ENCODE measurements at places on chromosomes 3 and 15. TPM values are rescaled to one million over a fixed set of nuclear protein-coding genes. Genes with fewer than 3 reads are reported as not detected.

The POPDC2 gene
- not detected for total RNA-seq

The NTRK3 gene
- 5.4 TPM for total RNA-seq

DNA sequence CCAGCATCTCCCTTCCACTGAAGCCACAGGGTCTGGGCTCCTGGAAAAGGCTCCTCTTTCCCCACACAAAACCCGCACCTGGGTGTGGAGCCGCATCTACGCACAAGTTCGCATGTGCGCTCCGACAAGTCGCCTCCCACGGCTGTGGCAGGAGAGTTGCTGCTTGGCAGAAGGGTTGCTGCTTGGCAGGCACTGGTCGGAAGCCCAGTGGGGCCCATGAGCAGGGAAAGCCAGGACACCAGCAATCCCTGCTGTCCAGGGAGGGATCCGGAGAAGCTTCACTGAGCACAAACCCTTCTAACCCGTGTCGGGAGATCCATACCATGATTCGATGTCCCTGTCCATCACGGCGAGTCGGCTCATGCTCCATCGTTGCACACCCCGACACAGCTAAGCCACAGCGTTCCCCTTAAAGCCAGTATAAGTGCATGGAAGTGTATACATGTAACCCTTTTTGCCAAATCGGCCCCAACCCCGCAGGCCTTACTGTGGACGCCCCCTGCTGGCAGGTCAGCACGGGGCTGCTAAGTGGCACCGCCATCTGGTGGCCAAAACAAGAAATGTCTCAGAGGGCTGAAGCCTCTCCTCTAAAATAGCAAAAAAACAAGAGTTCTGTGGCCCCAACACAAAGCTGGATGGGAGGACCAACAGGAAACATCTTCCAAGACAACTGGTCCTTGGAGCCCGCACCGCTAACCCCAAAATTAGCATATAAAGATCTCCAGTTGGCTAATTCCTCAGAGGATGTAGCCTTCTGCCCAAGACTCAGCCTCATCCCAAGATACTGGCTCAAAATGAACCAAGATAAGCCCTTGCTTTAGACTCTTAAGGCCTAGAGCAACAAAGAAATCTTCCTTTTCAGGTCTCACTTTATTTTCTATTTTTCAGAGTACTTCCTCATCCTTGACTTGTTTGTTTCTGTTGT lies 8.3 kb downstream of the ANKRD63 start:
- H3K4me1 ChIP-seq = peaks cover 14% of the 10 kb centered on the region
- H3K4me3 ChIP-seq = no peak overlapping the region
- peaks cover 14% of the 10 kb centered on the region for H3K27me3 ChIP-seq
- H3K36me3 ChIP-seq = no peaks in the 10 kb centered on the region
- DNase-seq = peak; percentile 96

The SRGAP3 gene
- total RNA-seq = 8.6 TPM

DNA sequence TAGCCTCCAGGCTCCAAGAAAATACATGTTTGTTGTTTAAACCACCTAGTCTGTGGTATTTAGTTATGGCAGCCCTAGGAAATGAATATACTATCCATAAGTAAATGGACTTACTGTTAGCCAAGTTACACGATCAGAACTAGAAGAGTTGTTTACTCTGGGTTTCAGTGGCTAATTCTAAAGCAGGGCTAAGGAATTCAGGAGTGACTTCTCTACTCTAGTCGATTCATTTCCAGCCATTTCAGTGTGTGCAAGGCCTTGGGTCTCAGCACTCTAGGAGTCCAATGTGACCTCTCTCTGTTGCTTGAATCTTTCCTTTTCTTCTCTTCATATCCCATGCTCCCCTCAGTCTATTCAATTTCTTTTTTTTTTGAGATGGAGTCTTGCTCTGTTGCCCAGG lies 66.7 kb downstream of the BHLHE40 start:
- H3K36me3 ChIP-seq = no peaks in the 10 kb centered on the region
- H3K27me3 ChIP-seq = no peaks in the 10 kb centered on the region
- H3K4me3 ChIP-seq = no peak overlapping the region
- H3K4me1 ChIP-seq = no peaks in the 10 kb centered on the region

The NR2E3 gene
- total RNA-seq = 0.62 TPM

DNA sequence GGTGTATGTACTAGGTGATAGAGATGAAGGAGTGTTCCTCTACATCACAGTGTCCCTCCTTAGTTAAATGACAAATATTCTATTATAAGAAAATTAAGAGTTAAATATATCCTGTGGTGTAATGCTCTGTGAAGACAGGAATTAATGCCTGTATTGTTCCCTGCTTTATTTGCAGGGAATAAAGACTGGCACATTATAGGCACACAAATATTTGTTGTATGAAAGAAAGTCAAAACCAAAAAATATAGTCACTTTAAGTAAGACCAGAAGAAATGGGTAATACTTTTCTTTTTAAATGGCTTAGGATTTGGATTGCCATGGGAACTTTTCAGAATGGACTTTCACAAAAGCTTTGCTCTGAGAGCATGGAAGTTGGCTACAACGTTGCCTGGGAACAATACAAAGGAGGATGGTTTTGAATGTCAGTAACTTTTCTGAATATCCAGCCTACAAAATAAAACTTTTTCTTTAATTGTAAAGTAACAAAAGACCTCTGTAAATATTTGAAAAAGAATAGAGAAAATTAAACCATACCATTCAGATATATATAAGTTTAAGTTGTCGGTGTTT lies 158.0 kb upstream of the P2RY1 start:
- H3K36me3 ChIP-seq = no peaks in the 10 kb centered on the region
- H3K27ac ChIP-seq = no peak overlapping the region
- DNase-seq = no peak
- H3K4me1 ChIP-seq = no peaks in the 10 kb centered on the region
- no peak overlapping the region for H3K4me3 ChIP-seq

The NT5DC2 gene
- 287 TPM for total RNA-seq

DNA sequence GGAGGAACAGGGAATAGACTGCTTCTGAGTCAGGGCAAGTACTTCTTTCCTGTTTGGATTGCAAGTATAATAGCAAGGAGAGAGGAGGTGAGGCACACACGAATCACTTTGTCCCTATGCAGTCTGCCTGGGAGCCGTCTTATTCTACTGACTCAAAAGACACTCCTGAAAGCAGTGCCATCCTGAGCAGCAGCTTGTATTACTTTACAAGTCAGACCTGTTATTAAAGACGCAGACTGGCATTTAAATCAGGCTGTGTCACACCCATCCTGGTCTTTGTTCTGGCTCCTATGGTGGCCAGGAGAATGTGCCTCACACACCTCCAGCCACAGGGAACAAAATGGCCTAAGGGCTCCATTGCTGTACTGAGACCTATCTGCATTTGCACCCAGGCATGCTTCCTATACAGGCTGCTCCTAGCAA lies 17.9 kb upstream of the SQOR start:
- H3K27me3 ChIP-seq = no peaks in the 10 kb centered on the region
- H3K27ac ChIP-seq = no peak overlapping the region
- H3K4me3 ChIP-seq = no peak overlapping the region
- no peaks in the 10 kb centered on the region for H3K36me3 ChIP-seq

GRCh38 chr15:66855041-66855440 lies 153.0 kb downstream of the SMAD6 start:
- H3K4me1 ChIP-seq = no peaks in the 10 kb centered on the region
- no peaks in the 10 kb centered on the region for H3K36me3 ChIP-seq
- H3K27ac ChIP-seq = no peak overlapping the region
- no peak overlapping the region for H3K4me3 ChIP-seq
- no peak for DNase-seq
- H3K27me3 ChIP-seq = peaks cover 7% of the 10 kb centered on the region

The SEMA3G gene
- 2.5 TPM for total RNA-seq

DNA sequence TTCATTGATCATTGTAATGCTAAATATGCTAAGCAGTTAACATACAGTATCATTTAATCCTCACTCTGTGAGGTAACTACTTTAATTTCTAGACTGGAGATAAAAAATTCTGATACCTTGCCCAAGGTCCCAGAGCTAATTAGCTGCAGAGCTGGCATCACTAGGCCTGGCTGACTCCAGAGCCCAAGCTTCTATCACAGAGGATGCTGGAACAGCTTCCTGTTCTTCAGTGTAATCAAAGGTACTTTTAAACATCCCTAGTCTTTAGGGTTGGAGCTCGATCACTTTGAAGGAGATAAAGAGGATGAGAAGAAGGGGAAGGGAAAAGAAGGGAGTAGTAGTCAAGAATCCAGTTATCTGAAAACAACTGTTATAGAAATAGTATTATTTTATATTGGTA lies 37.1 kb upstream of the BOC start:
- DNase-seq = no peak
- H3K27ac ChIP-seq = no peak overlapping the region
- no peaks in the 10 kb centered on the region for H3K36me3 ChIP-seq
- peaks cover 18% of the 10 kb centered on the region for H3K4me1 ChIP-seq
- H3K4me3 ChIP-seq = no peak overlapping the region
- no peaks in the 10 kb centered on the region for H3K27me3 ChIP-seq

- no peak overlapping the region for H3K27ac ChIP-seq
- H3K4me1 ChIP-seq = peaks cover 4% of the 10 kb centered on the region
- H3K36me3 ChIP-seq = no peaks in the 10 kb centered on the region
- H3K4me3 ChIP-seq = peak overlapping the region; percentile 51
- no peak for DNase-seq
These were observed 540 bp upstream of the ADAMTS7 start for GRCh38 chr15:78811825-78812183.

The VIPR1 gene
- total RNA-seq = 13.9 TPM

The SLC25A26 gene
- total RNA-seq = 40.2 TPM

DNA sequence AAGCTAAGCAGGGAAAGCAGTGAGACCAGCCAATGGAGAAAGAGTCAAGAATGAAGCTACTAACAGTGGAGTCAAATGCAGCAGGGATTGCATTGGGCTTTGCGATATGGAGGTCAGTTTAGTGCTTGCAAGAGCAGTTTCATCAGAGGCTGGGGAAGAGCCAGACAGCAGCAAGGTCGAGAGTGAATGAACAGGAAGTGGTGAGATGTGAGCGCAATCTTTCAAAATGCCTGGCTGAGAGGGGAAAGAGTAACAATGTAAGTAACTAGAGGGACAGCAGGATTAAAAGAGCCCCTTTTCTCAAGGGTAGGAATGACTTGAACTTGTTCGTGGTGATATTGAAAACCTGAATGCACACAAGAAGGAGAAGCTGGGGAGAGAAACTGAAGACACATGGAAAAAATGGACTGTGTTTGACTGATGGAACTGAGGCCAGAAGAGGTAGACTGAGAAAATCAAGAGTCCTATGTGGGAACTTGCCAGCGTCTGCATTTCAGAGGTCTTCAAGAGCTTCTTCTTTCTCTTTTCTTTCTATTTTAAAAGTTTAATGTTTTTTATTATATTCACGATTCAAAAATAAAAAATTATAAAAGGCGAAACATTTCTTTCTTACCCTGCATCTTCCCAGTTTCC lies 30.6 kb upstream of the GPR160 start:
- H3K4me3 ChIP-seq = no peak overlapping the region
- H3K27me3 ChIP-seq = no peaks in the 10 kb centered on the region
- H3K36me3 ChIP-seq = no peaks in the 10 kb centered on the region

The TTLL13 gene
- not detected for total RNA-seq

DNA sequence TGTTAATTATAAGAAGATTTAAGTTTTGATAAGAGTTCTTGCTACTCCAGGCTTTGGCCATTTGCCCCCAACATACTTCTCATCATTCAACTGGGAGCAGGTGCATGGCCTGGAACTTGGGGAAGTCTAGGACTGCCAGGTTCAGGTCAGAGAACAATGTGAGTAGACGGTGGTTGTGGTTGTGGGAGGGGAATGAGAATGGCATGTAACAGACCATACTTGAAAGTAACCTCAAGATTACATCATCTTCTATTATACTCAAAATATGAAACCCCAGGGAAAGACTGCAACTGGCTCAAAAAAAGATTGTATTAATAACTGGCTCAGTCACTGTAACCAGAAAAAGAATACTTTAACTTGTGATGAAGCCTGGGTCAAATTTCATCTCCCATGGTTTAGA lies 364.9 kb upstream of the DPPA4 start:
- H3K4me1 ChIP-seq = no peaks in the 10 kb centered on the region
- no peaks in the 10 kb centered on the region for H3K27me3 ChIP-seq
- H3K27ac ChIP-seq = no peak overlapping the region
- no peaks in the 10 kb centered on the region for H3K36me3 ChIP-seq
- no peak overlapping the region for H3K4me3 ChIP-seq
- DNase-seq = no peak

GRCh38 chr3:119417771-119418512 lies 45.5 kb downstream of the TMEM39A start:
- H3K36me3 ChIP-seq = no peaks in the 10 kb centered on the region
- no peak overlapping the region for H3K4me3 ChIP-seq
- H3K4me1 ChIP-seq = no peaks in the 10 kb centered on the region
- H3K27ac ChIP-seq = no peak overlapping the region
- no peak for DNase-seq
- no peaks in the 10 kb centered on the region for H3K27me3 ChIP-seq

DNA sequence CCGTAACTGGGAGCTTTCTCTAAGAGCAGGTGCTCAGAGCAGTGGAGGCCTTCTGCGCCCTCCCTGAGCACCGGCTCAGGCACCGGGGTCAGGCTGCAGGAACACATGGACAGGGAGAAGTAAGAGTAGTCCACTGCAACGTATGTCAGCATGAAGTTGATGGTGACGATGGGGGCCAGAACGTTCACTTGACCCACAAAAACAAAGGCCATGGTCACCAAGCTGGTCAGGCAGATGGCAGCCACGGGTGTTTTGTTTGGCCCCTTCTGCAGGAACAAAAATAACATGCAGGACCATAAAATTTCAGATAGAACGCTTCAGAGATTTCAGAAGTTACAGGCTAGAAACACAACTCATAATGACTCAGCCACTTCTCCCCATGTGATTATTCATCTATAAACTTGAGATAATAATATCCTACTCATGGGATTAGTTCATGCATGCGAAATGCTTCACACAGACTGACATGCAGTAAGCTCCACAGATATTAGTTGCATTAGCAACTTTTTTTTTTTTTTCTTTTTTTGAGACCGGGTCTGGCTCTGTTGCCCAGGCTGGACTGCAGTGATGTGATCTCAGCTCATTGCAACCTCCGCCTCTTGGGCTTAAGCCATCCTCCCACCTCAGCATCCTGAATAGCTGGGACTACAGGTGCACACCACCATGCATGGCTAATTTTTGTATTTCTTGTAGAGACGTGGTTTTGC lies 52.2 kb upstream of the HEG1 start:
- H3K27ac ChIP-seq = no peak overlapping the region
- no peaks in the 10 kb centered on the region for H3K27me3 ChIP-seq
- H3K36me3 ChIP-seq = no peaks in the 10 kb centered on the region
- no peak for DNase-seq
- H3K4me3 ChIP-seq = no peak overlapping the region

DNA sequence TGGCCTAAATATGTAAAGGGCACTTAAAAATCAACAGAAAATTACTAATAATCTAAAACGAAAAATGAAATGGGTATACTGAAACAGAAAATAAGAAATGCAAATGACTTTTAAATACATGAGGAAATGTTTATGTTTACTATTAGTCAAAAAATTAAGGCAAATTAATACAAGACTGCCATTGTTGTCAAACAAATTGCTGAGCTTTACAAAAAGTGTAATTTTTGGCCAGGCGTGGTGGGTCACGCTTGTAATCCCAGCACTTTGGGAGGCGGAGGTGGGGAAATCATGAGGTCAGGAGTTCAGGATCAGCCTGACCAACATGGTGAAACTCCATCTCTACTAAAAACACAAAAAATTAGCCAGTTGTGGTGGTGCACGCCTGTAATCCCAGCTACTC lies 343.9 kb upstream of the SGO1 start:
- no peaks in the 10 kb centered on the region for H3K27me3 ChIP-seq
- no peak for DNase-seq
- no peaks in the 10 kb centered on the region for H3K36me3 ChIP-seq
- no peak overlapping the region for H3K4me3 ChIP-seq
- peaks cover 14% of the 10 kb centered on the region for H3K4me1 ChIP-seq

All from GM23338 (cell line).